Activated gamma-delta T cell treated with Interleukin-2 at 50 U/mL for 16 hours (primary cell): ENCODE measurements at places on chromosomes 7 and 10.
A peak's percentile ranks its signal among the peaks of the same experiment; 100 is the strongest.

GRCh38 chr10:123573236-123574108, 92.7 kb upstream of the GPR26 start:
- DNase-seq: no peak

GRCh38 chr7:39557222-39557621, 9.0 kb upstream of the YAE1 start:
- DNase-seq: no peak

GRCh38 chr10:97056003-97056630, 129.6 kb downstream of the SLIT1 start:
- no peak for DNase-seq

DNA sequence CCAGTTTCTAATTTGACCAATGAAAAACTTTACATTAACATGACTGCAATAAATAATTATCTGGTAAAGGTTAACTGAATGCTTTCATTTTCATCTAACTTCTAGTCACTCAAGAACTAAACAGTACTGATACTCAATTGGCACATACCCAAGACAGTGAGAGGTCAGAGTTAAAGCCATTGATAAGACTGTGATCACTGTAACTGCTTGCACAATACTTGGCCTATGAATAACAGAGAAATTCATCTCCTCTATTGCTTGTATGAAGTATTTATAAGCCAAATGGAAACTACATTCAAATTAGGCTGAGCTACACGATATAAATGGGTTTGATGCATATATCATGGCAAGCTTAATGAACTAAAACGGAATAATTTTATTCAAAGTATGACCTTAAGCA, 43.0 kb downstream of the HERC4 start:
- DNase-seq: no peak

DNA sequence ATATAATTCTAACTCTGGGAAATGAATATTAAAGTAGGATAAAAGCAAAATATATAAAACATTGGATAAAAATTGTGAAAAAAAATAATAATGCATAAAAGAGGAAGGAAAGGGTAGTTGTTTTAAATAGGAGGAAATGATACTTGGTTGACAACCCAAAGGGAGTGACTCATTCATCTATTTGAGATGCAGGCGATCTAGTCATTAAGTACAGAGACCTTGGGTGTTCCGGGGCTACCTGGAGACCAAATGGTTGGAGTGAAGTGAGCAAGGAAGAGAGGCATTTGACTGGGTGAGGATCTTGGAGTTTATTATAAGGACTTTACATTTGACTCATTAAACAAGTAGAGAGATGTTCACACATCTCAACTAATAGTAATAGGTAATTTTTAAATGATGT, 111.0 kb downstream of the LRRTM3 start:
- DNase-seq: no peak

GRCh38 chr10:122323941-122324675, 50.4 kb upstream of the PLEKHA1 start:
- DNase-seq: no peak

- peak; percentile 79 for DNase-seq
These were observed 1.7 kb downstream of the TRIM8 start for GRCh38 chr10:102645741-102646609.

- peak; percentile 70 for DNase-seq
These were observed 33.9 kb downstream of the CACUL1 start for GRCh38 chr10:118720685-118721538.

DNA sequence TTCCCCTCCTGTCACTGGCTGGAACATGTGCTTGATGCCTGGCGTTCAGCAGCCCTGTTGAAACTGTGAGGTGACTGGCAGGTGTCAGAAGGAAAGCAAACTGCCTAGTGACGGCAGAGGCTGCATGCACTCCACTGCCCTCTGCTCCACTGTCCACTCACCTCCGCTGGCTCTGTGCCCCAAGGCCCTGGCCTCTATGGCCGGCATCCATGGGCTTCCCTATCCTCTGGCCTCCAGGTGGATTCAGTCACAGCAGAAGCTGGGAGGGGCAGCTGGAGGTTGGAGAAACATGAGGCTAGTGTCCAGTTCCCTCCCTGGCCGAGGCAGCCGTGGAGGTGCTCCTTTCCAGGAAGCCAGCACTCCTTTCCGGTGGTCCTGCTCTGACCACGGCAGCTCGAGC, 31.2 kb upstream of the INSIG1 start:
- no peak for DNase-seq

DNA sequence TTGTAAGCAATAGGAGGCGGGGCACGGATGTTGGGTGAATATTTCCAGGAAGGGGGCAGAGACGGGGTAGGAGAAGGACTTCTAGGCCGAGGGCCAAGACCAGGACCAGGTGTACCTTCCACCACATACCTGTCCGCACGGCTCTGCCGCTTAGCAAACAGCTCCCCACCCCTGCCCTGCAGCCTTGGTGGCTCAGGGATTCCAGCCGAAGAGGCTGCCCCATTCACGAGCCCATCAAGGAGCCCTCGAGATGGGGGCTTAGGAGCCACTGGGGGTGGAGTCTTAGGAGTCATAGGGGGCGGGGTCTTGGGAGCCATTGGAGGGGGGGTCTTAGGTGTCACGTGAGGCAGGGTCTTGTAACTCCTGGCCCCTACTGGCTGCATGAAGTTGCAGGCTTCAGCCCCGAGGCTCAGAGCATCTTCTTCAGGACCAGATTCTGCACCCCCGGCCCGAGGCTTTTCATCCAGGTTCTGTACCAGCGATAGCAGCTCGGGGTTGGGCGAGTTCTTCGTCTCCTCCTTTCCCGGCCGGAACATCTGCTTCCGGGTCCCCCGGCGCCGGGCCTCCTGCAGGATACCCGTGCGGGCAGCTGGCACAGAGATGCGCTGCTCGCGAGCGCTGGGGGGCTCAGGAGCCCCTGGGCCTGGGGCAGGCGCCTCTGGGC, 6.1 kb upstream of the MYOZ1 start:
- DNase-seq: no peak

GRCh38 chr7:2106924-2107323, 125.8 kb downstream of the MAD1L1 start:
- DNase-seq: no peak

DNA sequence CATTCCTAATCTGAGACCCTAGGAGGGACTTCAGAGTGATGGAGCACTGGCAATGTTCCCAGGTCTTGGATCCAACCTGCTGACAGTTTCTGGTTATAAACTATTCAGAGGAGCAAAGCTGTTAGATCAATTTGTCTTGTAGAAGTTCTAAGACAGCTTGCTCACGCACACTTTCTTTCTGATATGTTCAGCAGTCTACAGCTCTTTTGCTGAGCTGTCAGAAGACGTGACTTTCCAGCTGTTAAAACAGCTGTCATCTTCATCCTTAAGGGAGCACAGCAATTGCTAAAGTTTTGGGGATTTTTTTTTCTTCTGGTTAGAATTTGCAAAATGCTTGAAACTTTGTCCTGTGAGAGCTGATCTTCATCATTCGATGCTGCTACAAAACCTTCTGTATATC, 823.1 kb downstream of the SORCS1 start:
- DNase-seq: no peak

DNA sequence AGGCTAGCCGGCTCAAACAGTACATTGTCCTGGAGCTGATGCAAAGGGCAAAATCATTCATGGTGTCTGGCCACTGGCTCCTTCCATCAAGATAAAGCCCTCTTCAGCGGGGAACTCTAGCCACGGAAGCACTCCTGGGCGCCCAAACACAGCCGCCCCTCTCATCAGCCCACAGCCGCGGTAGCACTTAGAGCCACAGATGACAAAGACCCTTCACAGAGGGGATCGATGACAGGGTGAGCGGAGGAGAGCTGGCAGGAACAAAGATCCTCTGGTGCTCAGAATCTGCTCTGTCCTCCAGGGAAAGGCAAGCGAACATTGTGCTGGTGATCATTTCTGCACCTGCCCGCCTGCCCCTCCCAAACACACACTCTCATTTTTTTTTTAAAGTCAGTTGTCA, 222.2 kb upstream of the NRP1 start:
- no peak for DNase-seq

- no peak for DNase-seq
These were observed 28.7 kb downstream of the FBH1 start for GRCh38 chr10:5918763-5919162.

GRCh38 chr7:157499835-157500153, 163.0 kb downstream of the DNAJB6 start:
- DNase-seq: no peak

DNA sequence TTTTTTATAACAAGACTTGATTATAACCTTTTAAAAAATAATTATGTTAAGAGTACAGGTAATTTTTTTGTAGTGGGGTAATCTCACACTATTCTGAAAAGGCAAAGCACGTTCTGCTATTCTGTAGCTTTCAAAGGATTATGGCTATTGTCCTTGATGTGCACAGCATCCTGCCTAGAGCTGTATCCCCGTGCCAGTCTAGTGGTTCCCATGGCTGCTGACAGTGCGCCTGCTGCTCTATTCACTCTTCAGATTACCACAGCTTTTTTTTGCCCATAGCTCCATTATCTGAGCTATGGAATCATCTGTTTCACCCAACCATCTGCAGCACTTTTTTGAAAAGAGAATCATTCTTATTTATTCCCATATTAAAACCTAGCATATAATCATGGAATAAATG, 723.4 kb downstream of the PHTF2 start:
- no peak for DNase-seq

GRCh38 chr10:88317099-88317498, 266.0 kb downstream of the RNLS start:
- DNase-seq: no peak

GRCh38 chr7:29274146-29275017, 79.8 kb downstream of the CHN2 start:
- no peak for DNase-seq

DNA sequence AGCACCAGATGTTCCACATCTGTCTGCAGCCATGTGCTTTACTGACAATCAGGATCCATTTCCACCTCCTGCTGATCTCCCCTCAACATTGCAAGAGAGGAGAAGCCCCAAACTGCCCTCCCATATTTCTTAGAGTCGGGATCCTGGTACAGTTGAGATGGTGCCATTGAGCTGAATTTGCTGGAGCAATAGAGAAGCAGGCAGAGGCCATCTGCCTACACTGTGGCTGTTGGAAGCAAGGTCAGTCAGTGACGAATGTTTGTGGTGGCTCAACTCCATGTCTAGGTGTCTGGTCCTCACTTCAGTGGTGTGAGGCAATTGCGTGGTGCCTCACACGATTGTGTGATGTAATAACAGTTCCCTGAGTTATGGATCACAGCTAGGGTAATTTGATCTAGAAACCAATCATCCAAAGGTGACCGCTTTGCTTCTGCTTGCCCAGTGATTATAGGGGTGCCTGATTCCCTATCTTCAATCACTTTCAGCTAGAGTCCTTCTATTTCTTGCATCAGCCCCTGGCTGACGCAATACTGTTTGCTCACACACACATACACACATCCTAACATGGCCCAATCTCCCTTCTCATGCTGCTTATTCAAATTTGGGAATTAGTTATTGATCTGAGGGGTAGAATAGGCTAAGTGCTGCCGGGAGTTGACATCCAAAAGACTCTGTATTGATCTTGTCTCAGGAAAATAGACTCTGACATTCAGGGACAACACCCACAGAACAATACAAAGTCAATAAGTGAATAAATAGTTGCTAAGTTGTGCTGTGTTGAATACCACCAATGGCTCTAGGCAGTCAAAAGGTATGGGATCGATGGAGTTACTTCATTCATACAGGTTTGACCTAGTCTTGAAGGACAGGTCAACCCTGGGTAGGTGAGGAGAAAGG, 46.1 kb upstream of the SLC35B4 start:
- DNase-seq: no peak

DNA sequence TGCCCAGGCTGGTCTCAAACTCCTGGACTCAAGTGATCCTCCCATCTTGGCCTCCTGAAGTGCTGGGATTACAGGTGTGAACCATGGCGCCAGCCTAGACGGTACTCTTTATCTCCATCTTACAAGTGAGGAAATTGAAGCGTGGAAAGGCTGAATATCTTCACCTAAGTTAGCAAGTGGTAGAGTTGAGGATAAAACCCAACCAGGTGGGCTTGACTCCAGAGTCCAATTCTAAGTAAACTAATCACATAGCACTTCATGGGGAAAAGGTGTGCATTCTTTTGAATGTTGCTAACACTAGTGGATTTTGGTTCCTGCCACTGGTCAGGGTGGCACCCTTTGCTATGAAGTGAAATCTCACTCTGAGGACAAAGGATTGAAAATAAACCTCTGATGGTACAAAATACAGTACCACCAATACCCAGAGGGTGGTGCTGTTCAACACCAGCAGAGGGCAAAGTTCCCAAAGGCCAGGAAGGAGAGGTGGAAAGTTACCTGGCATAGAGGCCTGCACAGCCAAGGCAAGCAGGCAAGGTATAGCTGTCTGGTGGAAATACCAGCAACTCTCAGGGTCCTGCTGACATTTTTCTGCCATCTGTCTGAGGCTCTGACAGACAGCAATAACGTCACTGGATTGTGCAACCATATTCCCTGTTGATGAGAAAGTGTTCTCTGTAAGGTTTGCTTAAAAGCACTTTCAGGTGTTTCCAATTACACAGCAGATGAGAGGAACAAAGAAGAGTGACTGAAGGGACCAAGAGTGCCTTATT, 17.6 kb downstream of the ZDHHC16 start:
- peak; percentile 23 for DNase-seq

- DNase-seq: no peak
These were observed 87.3 kb downstream of the FANK1 start for GRCh38 chr10:125983656-125984055.

- DNase-seq: no peak
These were observed 124.5 kb upstream of the RET start for GRCh38 chr10:42952349-42952748.

DNA sequence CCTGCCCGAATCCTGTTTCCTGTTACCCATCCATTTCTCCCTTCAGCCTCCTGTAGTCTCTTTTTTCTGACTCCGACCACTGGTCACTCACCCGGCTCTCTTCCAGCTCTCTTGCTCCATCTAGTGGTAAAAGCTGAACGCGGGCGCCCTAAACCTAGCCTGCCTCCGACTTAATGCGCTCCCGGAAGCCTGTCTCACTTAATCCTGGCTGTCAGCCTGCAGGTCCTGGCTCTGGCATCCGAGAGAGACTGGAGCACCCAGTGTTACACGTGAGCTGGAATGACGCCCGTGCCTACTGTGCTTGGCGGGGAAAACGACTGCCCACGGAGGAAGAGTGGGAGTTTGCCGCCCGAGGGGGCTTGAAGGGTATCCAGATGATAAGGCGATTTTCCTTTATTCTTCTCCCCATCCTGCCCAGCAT, 10.3 kb downstream of the SUMF2 start:
- peak; percentile 63 for DNase-seq
